NCI-H460 (cell line): ENCODE measurements at places on chromosomes 7 and 10. TPM values are rescaled to one million over a fixed set of nuclear protein-coding genes. Genes with fewer than 3 reads are reported as not detected.

The MUC3A gene
- 0.32 TPM in 1 of 2 replicates, not detected in the other for total RNA-seq

The RBM33 gene
- total RNA-seq: 20.9 and 22.9 TPM in 2 replicates

The NKX2-3 gene
- 0.25 and 0.32 TPM in 2 replicates for total RNA-seq

The DOCK4 gene
- total RNA-seq: 27.7 and 38.0 TPM in 2 replicates

The CHST3 gene
- total RNA-seq: 15.2 and 16.0 TPM in 2 replicates

The PHYHIPL gene
- total RNA-seq: not detected in 2 replicates

The AFAP1L2 gene
- total RNA-seq: 0.06 TPM in 1 of 2 replicates, not detected in the other

The FEZF1 gene
- 0.17 TPM in 1 of 2 replicates, not detected in the other for total RNA-seq

The UNCX gene
- not detected in 2 replicates for total RNA-seq
